HS-5 (cell line): ENCODE measurements at places on chromosomes 2 and 18.

GRCh38 chr2:235301202-235302076 is 192.4 kb upstream of the AGAP1 start:
- no peak for DNase-seq

DNA sequence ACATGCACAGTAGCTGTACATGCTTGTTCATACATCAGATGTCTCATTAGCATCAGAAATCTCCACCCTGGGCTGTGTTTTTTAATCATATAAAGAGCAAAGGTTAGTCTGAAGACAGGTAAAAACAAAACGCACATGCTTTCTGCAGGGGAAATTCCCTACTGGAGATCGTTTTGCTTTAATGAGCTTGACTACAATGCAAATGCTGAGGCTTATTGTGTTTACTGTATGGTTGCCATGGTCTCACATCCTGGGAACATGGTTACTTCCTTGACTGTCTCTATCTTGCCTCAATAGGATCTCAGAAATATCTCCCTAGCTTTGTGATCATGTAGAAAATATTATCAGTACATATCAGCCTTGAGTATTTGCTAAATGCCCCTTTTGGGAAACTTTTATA is 336.5 kb upstream of the TFPI start:
- no peak for DNase-seq

GRCh38 chr2:99641999-99642398 is 152.2 kb upstream of the REV1 start:
- no peak for DNase-seq

GRCh38 chr2:78417355-78417754 is 608.1 kb upstream of the REG3G start:
- no peak for DNase-seq

DNA sequence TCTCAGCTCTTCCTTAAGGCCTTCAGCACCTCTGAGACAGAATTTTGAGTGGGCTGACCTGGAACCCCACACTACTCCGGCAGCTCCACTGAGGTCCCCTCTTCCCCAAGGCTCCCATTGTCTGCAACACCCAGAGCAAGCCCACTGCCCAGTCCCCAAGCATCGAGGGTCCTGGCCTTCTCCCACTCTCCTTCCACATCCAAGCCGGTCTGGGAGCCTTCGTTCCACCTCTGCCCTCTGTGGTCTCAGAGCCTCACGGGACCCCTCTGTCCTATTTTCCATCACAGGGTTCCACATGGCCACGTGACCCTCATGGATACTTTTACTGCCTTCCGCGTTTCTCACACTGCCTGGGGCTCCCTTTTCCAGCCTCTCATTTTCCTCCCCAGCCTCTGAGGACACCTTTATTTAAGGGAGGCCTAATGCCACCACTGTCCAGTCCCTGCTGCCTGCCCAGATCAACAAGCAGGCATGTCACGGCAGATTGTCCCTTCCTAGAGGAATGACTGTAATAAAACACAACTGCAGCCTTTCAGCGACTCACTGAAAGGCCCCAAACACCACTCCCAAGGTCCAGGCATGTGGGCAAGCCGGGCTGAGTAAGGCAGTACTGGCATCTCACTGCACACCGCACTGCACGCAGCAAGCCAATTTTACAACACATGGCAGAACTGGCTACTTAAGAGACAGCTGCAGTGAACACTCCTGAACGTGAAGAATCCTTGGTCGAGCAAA is 7.9 kb upstream of the SALL3 start:
- DNase-seq = no peak

- no peak for DNase-seq
Observed at GRCh38 chr2:1340141-1340512, 73.1 kb upstream of the TPO start.

GRCh38 chr2:130341562-130342019 is 1.1 kb upstream of the IMP4 start:
- no peak for DNase-seq

- no peak for DNase-seq
Observed at GRCh38 chr2:46352621-46353020, 55.4 kb downstream of the EPAS1 start.

GRCh38 chr2:30661173-30662107 is 145.8 kb downstream of the CAPN13 start:
- no peak for DNase-seq

GRCh38 chr2:218810256-218810655 is 21.3 kb downstream of the PRKAG3 start:
- no peak for DNase-seq

DNA sequence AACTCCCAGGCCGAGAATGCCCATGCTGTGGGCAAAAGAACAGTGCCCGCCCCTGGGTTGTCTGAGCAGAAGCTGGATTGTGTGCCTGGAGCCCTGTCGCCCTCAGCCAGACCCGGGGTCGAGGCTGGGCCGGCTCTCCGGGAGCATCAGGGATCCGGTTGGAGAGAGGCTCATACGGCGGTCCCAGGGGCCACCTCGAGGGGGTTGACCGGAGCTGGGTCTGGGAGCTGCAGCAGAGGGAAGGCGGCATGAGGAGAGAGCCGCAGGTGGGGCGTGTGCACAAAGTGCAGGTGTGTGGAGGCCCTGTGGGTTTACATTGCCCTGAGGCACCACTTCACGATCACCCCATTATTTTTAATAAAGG is 39.5 kb downstream of the MBP start:
- no peak for DNase-seq

DNA sequence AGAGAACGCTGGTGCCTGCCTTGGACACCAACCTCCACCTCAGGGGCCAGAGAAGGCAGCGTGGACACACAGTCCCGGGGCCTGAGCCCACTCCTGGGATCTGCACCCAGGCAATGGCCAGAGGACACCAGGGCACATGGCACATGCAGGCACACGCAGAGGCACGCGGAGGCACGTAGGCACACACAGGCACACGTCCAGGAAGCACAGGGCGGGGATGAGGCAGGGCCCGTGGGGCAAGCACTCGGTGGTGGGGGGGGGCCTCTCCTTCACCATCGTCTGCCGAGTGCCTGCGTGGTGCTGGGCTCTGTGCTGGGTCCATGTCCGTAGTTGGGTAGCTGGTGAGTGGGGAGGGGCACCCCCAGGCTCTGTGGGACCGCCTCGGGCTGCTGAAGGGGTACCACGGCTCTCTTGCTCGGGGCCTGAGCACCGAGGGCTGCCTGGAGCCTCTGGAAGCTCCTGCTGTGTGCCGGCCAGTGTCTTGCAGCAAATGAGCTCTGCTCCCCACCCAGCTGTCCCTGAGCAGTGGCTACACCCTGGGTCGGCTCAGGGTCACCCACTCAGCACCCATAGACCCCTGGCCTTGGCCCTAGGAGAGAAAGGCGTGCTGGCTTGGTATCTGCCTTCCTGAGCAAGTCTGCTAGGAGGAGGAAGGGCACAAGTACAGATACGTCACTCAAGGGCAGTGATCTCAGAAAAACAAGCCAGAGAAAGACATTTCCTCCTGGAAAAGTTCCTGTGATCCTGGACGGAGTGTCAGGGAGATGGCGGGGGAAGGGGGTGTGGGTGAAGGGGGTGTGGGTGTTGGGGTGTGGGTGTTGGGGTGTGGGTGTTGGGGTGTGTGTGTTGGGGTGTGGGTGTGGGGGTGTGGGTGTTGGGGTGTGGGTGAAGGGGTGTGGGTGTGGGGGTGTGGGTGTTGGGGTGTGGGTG is 26.4 kb downstream of the RTP5 start:
- DNase-seq = no peak

DNA sequence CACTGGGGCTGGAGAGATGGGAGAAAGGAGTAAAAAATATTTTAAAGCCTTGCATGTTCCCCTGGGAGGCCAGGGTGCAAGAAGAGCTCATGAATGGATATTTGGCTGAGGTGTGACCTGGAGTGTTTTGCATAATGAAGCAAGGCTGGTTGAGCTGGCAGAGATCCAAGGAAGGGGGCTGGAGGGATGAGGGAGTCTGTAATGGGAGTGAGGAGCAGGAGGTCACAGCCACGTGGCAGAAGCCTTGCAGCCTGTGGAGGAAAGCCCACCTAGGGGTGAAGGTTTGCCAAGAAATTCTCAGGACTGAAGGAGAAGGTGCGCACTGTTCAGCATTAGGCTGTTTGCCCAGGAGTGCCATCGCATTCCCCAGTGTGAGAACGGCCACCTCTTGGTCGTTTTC is 40.3 kb upstream of the ATP8B1 start:
- no peak for DNase-seq

GRCh38 chr18:9003406-9004100 is 98.9 kb upstream of the NDUFV2 start:
- DNase-seq = no peak

DNA sequence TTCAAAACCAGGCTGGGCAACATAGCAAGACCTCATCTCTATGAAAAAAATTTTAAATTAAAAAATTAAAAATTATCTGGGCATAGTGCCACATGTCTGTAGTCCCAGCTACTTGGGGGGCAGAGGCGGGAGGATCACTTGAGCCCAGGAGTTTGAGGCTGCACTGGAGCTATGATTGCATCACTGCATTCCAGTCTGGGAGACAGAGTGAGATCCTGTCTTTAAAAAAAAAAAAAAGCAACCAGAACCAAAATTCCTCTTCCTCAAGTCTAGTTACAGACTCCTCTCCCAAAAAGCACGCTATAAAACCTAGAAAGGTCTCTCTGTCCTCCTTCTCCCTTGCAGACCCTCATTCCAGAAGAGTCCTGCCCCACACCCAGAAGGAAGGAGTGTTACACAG is 23.9 kb downstream of the TNFAIP6 start:
- DNase-seq = no peak
